Adrenal gland (tissue), 19 donors: ENCODE measurements at places on chromosomes 16 and 17. TPM values are rescaled to one million over a fixed set of nuclear protein-coding genes. Genes with fewer than 3 reads are reported as not detected.

GRCh38 chr17:13544292-13544691, 57.4 kb downstream of the HS3ST3A1 start:
- no peaks in the 10 kb centered on the region for H3K36me3 ChIP-seq
- peak; percentile 85 for DNase-seq
- H3K4me1 ChIP-seq = no peaks in the 10 kb centered on the region
- no peak overlapping the region for H3K27ac ChIP-seq
- no peak overlapping the region for H3K4me3 ChIP-seq

DNA sequence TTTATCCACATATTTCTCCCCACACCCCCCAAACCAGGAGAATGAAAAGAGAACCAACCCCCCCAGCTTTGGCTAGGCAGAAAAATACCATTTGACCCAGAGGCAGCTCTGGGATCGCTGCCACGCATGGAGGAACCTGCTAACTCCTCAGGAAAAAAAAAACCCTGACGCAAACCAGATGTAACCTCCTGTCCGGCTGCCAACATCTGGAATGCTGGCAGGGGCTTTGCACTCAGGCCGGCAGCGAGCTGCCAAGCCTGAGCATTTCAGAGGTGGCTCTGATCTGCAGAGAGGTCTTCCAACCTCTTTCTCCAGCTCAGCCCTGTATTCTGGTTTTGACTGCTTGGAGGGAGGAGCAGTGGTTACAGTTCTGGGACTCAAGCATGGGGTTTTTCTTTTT, 8.2 kb downstream of the IGFBP4 start:
- peaks cover 55% of the 10 kb centered on the region for H3K4me1 ChIP-seq
- no peaks in the 10 kb centered on the region for H3K27me3 ChIP-seq
- H3K27ac ChIP-seq = peak overlapping the region; percentile 86
- peak; percentile 78 for DNase-seq
- H3K36me3 ChIP-seq = peaks cover 44% of the 10 kb centered on the region

- H3K27me3 ChIP-seq = no peaks in the 10 kb centered on the region
- no peak overlapping the region for H3K4me3 ChIP-seq
- no peaks in the 10 kb centered on the region for H3K4me1 ChIP-seq
- no peak for DNase-seq
These were observed 105.8 kb upstream of the ADAMTS18 start for GRCh38 chr16:77540646-77541045.

- H3K27ac ChIP-seq = no peak overlapping the region
- no peaks in the 10 kb centered on the region for H3K36me3 ChIP-seq
- no peak for DNase-seq
- no peaks in the 10 kb centered on the region for H3K27me3 ChIP-seq
These were observed 28.8 kb downstream of the IGFBP4 start for GRCh38 chr17:40471846-40472732.

SYNGR3 gene
- 1.1 TPM for total RNA-seq

ARL5C gene
- total RNA-seq = not detected

- H3K27ac ChIP-seq = no peak overlapping the region
- H3K27me3 ChIP-seq = no peaks in the 10 kb centered on the region
- H3K36me3 ChIP-seq = no peaks in the 10 kb centered on the region
- peaks cover 39% of the 10 kb centered on the region for H3K4me1 ChIP-seq
- H3K4me3 ChIP-seq = no peak overlapping the region
These were observed 13.5 kb downstream of the FBXO31 start for GRCh38 chr16:87369796-87370719.

DNA sequence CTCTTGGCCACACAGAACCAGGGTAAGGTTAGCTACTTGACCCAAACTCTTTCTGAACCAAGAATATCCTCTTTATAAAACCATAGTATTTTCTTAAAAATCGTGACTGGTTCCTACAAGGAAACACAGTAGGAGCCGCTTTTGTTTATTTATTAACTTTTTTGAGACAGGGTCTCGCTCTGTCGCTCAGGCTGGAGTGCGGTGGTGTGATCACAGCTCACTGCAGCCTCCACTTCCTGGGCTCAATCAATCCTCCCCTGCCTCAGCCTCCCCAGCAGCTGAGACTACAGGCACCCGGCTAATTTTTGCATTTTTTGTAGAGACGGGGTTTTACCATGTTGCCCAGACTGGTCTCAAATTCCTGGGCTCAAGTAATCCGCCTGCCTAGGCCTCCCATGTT, 14.7 kb upstream of the LITAF start:
- no peak overlapping the region for H3K27ac ChIP-seq
- peaks cover 10% of the 10 kb centered on the region for H3K4me1 ChIP-seq
- no peak for DNase-seq
- H3K27me3 ChIP-seq = peaks cover 4% of the 10 kb centered on the region
- no peak overlapping the region for H3K4me3 ChIP-seq

DNA sequence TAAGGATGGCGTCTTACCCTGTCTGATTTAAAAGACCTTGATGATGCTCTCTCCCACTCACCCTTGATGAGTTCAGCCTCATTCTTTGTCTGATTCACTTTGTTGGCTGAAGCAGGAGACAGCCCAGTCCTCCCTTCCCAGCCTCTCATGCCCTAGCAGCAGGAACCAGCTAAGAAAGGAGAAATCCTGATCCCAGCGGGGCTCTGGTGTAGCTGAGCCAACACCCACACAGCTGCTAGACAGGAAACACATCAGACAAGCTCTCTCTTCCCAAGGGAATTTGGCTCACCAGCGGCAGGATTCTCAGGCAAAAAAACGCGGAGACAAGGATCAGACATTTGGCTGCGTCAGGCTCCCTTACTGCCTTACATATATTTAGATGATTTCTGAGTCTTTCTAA, 211.5 kb downstream of the CDH11 start:
- H3K27ac ChIP-seq = no peak overlapping the region
- no peak overlapping the region for H3K4me3 ChIP-seq
- no peaks in the 10 kb centered on the region for H3K27me3 ChIP-seq
- H3K4me1 ChIP-seq = no peaks in the 10 kb centered on the region
- no peaks in the 10 kb centered on the region for H3K36me3 ChIP-seq

SLC13A2 gene
- total RNA-seq = not detected

DNA sequence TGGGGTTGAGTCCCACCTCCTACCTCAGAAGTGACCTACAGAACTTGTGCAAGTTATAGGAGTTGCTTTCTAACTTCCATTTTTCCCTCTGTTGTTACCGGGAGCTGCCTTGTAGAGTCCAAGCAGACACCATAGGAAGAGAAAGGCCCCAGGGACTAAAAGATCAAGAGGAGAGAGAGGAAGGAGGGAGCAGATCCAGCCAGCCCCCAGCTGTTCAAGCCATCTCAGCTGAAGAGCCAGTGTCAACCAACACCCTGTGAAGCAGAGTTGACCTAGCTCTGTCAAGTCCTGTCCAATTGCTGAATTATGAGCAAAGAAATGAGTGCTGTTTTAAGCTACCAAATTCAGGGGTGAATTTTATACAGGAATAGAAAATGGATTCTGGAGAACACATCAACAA, 34.9 kb upstream of the CACNG4 start:
- no peak overlapping the region for H3K27ac ChIP-seq
- H3K36me3 ChIP-seq = no peaks in the 10 kb centered on the region
- H3K4me1 ChIP-seq = no peaks in the 10 kb centered on the region
- H3K4me3 ChIP-seq = no peak overlapping the region
- no peak for DNase-seq
- peaks cover 7% of the 10 kb centered on the region for H3K27me3 ChIP-seq

- H3K36me3 ChIP-seq = no peaks in the 10 kb centered on the region
- H3K27ac ChIP-seq = peak overlapping the region; percentile 100
- H3K4me3 ChIP-seq = peak overlapping the region; percentile 93
- DNase-seq = peak; percentile 86
- no peaks in the 10 kb centered on the region for H3K27me3 ChIP-seq
- peaks cover 34% of the 10 kb centered on the region for H3K4me1 ChIP-seq
These were observed 1.3 kb upstream of the PER1 start for GRCh38 chr17:8153525-8153956.

MPP3 gene
- 10.6 TPM for total RNA-seq

MYH13 gene
- not detected for total RNA-seq

DNA sequence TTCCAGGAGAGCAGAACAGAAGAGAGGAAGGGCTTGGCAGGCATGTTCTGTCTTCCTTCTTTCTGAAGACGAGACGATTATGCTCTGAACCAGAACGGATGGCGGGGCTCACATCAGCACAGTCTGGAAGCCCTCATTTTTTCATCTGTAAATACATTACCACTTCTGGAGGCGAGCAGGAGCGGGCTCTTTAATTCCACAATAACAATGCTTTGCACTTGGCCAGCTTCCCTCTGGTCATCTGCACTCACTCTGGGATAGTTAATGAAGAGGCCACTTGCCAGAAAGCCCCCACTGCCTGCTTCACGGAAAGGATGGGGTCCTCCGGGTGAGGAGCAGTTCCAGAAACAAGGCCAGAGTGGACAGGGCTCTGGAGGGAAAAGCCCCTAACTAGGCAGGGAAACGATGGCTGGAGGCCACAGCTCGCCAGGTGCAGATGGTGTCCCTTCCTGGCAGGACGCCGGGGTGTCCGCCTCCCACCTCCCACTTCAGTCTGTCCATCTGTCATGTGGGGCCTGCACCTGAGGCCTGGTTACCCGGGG, 13.1 kb upstream of the BCAR1 start:
- H3K27me3 ChIP-seq = no peaks in the 10 kb centered on the region
- H3K4me1 ChIP-seq = peaks cover 45% of the 10 kb centered on the region
- peak overlapping the region; percentile 100 for H3K4me3 ChIP-seq
- DNase-seq = peak; percentile 45
- H3K36me3 ChIP-seq = no peaks in the 10 kb centered on the region
- H3K27ac ChIP-seq = peak overlapping the region; percentile 97

SRCIN1 gene
- 3.9 TPM for total RNA-seq

DNA sequence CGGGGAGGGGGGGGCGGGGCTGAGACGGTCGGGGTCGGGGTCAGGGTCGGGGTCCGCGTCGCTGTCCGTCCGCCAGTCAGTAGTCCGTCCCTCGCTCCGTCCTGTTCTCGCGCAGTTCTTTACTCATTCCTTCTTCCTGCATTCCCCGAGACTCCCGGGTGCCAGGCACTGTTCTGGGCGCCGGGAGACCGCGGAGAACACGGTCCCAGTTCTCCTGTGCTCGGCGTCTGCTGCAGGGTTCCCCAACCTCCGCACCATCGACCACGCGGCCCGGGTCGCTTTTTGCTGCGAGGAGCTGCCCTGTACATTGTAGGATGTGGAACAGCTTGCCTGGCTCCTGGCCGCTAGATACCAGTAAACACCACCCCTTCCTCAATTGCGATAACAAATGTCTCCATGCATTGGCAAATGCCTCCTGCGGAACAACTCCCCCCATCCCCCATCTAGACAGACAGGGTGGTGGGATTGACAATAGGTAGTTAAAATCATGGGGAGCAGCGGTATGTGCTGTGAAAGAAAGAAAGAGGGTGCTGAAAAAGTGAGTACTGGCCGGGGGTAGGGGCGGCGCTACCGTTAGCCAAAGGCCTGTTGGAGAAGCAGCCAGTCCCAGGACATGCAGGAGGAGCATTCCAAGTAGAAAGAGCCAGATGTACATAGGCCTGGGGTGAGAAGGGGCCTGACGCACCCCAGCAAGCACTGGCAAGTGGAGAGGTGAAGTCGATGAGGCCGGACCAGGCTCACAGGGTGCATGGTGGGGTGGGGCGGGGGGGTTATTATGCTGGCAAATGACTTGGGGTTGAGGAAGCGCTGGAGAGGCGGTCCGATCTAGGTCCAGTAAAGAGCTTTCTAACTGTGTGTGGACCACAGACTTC, 631 bp downstream of the TRAF7 start:
- H3K4me1 ChIP-seq = peaks cover 70% of the 10 kb centered on the region
- no peaks in the 10 kb centered on the region for H3K36me3 ChIP-seq
- DNase-seq = no peak
- H3K27ac ChIP-seq = peak overlapping the region; percentile 96

GRCh38 chr16:66088681-66089080, 277.8 kb upstream of the CDH5 start:
- no peaks in the 10 kb centered on the region for H3K36me3 ChIP-seq
- no peak overlapping the region for H3K27ac ChIP-seq
- no peaks in the 10 kb centered on the region for H3K27me3 ChIP-seq
- no peaks in the 10 kb centered on the region for H3K4me1 ChIP-seq
- no peak for DNase-seq

- no peaks in the 10 kb centered on the region for H3K4me1 ChIP-seq
- no peak overlapping the region for H3K4me3 ChIP-seq
- no peaks in the 10 kb centered on the region for H3K36me3 ChIP-seq
- H3K27ac ChIP-seq = no peak overlapping the region
- H3K27me3 ChIP-seq = no peaks in the 10 kb centered on the region
These were observed 402.1 kb downstream of the SEC14L1 start for GRCh38 chr17:77542551-77543490.

- H3K27ac ChIP-seq = no peak overlapping the region
- no peaks in the 10 kb centered on the region for H3K4me1 ChIP-seq
These were observed 999.9 kb downstream of the KCNJ18 start for GRCh38 chr17:22692066-22692805.

GRCh38 chr16:4534151-4534790, 4.3 kb downstream of the CDIP1 start:
- H3K27ac ChIP-seq = no peak overlapping the region
- peaks cover 25% of the 10 kb centered on the region for H3K4me1 ChIP-seq
- no peaks in the 10 kb centered on the region for H3K27me3 ChIP-seq
- no peak for DNase-seq

- no peaks in the 10 kb centered on the region for H3K36me3 ChIP-seq
- peak overlapping the region; percentile 71 for H3K27ac ChIP-seq
- no peaks in the 10 kb centered on the region for H3K27me3 ChIP-seq
- DNase-seq = peak; percentile 78
These were observed 32.1 kb downstream of the IST1 start for GRCh38 chr16:71927383-71927782.

ADAD2 gene
- 0.27 TPM for total RNA-seq

KRTAP17-1 gene
- not detected for total RNA-seq

DNA sequence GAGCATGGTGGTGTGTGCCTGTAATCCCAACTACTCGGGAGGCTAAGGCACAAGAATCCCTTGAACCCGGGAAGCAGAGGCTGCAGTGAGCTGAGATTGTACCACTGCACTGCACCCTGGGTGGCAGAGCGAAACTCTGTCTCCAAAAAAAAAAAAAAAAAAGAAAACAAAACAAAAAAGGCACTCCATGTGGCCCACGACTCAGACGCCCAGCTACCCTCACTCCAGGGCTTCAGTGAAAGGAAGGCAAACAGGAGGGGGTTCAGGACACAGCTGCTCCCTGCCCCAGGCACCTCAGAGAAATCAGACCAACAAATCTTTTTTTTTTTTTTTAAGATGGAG, 91.7 kb downstream of the LITAF start:
- H3K27ac ChIP-seq = peak overlapping the region; percentile 27
- DNase-seq = no peak
- H3K36me3 ChIP-seq = no peaks in the 10 kb centered on the region
- H3K4me3 ChIP-seq = no peak overlapping the region

GRCh38 chr16:85384833-85385462, 228.2 kb upstream of the GSE1 start:
- peaks cover 10% of the 10 kb centered on the region for H3K4me1 ChIP-seq
- no peak for DNase-seq
- H3K36me3 ChIP-seq = no peaks in the 10 kb centered on the region
- no peak overlapping the region for H3K4me3 ChIP-seq
- no peak overlapping the region for H3K27ac ChIP-seq

- H3K27ac ChIP-seq = no peak overlapping the region
- H3K36me3 ChIP-seq = no peaks in the 10 kb centered on the region
- no peak overlapping the region for H3K4me3 ChIP-seq
- no peaks in the 10 kb centered on the region for H3K4me1 ChIP-seq
- no peaks in the 10 kb centered on the region for H3K27me3 ChIP-seq
These were observed 17.9 kb upstream of the B4GALNT2 start for GRCh38 chr17:49114703-49115102.

- DNase-seq = no peak
- no peak overlapping the region for H3K27ac ChIP-seq
These were observed 12.1 kb upstream of the HSD3B7 start for GRCh38 chr16:30972872-30973271.
